Osteoblast (primary cell): ENCODE measurements at places on chromosomes 11 and 22. TPM values are rescaled to one million over a fixed set of nuclear protein-coding genes. Genes with fewer than 3 reads are reported as not detected.

DNA sequence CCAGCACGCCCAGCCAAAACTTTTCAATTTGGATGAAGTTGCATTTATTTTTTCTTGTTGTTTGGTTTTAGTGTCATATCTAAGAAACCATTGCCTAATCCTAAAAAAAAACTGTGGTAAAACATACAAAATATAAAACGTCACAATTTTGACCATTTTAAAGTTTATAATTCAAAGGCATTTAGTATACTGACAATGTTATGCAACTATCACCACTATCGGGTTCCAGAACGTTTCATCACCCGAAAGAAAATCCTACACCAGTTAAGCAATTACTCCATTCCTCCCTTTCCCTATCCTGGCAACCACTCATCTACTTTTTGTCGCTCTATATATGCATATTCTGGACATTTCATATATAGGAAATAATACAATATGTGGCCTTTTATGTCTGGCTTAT is 30.5 kb upstream of the PHOX2A start:
- no peak for DNase-seq

DNA sequence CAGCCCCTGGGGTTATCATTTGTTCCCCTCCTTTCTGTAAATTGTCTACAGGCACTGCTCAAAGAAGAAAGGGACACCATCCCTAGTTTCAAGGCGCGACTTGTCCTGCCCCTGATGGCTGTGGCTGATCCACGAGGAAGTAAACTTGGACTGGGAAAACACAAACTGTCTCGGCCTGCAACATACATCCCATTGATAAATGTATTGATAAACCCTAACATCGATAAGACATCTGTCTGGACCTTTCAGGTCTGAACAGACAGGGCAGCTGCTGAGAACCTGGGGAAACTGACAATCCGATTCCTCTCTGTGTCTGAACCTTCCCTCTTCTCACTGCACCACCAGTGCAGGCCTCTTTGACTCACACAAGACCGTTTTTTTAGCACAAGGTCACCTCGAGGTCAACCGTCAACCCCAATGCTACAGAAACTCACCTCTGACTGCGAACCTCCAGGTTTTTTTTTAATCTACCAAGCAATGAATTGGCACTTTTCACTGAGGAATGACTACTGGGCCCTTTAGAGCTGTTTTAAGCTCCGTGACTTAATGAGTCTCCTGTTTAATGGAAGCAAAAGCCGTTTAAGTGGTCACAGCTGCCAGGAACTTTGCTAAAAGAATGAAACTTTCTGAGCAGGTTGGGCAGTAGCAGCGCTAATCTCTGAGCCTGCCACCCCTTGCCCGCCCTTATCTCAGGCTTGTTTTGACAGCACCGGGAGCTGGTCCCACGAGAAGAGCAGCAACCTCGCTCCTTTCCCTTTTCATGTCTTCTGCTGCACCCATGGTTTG is 203.8 kb upstream of the TMEM45B start:
- DNase-seq = no peak

RAG1 gene
- total RNA-seq = 0.36 and 0.59 TPM in 2 replicates

DNA sequence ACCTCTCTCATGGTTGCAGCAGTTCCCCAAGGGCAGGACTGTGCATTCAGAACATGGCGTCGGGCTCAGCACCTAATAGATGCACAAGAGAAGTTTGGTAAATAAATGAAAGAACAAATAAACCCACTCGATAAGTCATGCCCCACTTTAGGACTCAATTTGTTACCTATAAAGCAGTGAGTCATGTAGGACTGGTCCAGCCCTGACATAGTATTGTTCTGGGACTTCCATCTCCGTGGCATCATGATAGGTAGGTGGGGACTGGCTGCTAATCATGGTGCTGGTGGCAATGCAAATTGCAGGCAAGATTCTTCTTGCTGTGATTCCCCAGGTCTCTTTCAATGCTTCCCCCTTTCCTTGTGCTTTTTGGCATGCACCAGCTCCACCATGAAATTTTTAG is 118.2 kb upstream of the CSNK2A3 start:
- no peak for DNase-seq

GRCh38 chr22:20155330-20156041 is 4.6 kb upstream of the CCDC188 start:
- DNase-seq = peak; percentile 99
